ENCODE measurements at places on chromosomes 13 and 19.
A peak's percentile ranks its signal among the peaks of the same experiment; 100 is the strongest.

DNA sequence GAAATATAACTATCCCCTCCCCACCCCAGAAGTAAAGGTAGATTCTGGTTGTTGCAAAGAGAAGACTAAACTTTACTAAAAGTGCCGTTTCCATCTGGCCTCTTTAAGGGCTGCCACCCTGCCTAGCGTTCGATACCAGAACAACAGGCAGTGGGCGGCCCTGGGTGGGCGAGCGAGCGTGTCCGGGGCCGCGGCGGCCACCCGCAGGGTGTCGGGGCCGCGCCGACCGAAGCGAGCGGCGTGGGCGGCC lies 2.6 kb downstream of the FGF9 start:
- no peak for DNase-seq

DNA sequence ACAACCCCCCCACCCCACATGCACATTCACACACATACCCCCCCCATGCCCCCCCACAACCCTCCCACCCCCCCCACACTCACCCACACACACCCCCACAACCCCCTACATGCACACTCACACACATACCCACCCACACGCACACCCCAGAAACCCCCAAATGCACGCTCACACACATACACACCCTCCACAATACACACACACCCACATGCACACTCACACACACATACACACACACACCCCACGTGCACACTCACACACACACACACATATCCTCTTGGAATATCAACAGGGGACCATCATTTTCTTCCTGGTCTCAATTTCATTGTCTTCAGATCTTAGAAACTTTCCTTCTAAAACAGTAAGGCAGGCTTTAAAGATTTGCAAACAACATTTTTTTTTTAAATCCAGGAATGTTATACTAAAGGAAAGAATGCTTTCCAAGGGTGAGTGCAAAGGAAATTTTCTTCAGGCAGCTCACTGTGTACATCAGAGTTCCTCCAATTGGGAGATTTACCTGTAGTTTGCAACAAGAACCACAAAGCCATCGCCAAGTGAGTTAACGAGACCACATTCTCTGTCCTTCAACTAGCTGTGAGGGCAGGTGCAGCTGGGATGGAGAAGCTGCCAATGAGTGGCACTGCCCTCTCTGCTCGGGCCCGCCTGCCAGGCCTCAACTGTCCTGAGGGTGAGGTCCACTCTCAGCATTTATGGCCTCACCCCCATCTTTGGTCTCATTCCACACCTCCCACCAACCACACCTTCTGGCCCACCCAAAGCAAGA lies 53.0 kb downstream of the MRPL57 start:
- DNase-seq: no peak

DNA sequence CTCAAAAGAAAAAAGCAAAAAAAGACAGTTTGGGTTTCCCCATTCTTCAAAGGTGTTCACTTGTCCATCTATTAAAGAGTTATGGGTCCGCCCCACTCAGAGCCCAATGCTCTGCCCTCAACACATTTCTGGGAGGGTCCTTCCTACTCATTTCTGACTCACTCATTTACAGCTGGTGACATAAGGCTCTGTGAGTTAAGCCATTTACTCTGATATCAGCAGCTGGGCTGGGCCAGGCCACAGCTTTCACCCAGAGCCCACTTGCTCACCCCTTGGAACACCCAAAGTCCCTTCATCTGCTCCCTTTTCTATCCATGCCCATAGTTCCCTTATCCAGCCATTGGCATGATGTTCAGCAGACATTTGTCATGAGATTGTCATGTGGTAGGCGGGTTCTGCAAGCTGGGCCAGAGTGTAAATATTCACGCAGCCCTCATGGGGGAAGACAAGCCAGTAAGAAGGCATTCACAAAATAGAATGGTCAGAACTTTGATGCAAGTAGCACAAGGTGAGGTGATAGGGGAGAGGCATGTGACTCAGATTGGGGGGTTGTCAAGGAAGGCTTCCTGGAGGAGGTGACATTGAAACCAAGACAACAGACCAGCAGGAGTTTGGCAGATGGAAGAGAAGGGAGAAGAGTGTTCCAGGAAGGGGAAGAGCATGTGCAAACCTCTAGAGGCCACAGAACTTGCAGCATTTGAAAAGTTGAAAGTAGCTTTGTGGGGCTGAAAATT lies 5.9 kb downstream of the MAST1 start:
- no peak for DNase-seq

- peak; percentile 40 for DNase-seq
Measured at GRCh38 chr13:112928972-112929782, 39.8 kb upstream of the MCF2L start.

DNA sequence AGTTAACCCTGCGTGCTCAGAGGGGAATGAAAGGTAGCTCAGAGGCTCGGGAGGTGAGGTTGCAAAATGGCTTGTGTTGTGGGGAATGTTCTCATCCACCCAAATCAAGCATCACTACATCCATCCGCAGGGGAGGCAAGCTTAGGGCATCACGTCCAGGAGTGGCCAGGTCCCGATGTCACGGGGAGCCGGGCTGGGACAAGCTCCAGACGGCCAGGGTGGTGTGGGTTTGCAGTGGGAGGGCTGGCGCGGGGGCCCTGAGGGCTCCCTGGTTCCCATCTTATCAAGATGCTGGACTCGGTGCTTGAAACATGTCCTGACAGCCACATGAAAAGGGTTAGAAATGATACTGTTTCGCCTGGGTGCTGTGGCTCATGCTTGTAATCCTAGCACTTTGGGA lies 25.8 kb downstream of the EPN1 start:
- no peak for DNase-seq

DNA sequence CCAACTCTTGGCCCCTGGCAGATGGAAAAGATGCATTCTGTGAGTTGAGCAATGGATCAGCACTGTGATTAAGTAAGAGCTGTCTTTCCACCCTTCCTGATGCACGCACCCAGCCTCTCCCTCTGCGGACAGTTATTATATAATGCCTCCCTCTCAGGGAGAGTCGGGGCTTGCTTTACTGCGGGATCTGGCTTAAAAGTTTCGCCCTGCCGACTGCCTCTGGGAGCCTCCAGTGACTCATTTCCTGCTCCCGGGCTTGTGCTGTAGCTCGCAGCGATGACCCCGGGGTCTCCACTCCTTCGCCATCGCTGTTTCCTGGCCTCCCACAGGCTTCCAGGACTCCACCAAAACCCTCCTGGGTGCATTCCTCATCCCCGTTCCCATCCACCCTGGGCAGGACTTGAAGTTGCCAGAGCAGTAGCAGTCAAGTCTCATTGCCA lies 107.4 kb upstream of the SLC7A1 start:
- DNase-seq: peak; percentile 88

DNA sequence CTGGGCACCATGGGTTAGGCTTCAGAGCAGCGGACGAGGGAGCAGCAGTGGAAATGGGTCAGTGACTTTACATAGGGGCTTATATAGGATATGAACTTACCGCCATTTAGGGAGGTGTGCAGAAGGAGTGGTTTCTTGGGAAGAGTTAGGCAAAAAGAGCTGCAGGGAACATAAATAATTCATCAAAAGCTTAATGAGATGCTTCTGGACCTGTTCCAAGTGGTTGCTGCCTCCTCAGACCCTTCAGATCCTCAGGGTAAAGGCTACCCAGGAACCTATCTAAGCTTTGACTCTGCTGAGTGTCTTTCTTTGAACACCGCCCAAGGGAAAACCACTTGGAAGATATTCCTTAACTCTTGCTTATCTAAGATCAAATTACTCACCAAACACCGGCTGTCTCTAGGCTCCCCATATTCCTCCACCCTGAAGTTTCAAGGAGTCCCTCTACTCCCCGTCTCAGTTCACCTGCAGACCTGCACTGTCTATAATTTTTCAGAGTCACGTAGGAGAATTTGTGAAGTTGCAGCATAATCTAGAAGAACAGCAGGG lies at the start of gene IGFL4:
Gene IGFL4 (minus strand): TSS at position 51 of the 549 bp plus-strand sequence. CDS start 40 bp downstream, at position 11.
- DNase-seq: no peak

GRCh38 chr13:71591374-71591773 lies 275.6 kb downstream of the DACH1 start:
- no peak for DNase-seq

- peak; percentile 69 for DNase-seq
Measured at GRCh38 chr19:38665950-38666662, 18.7 kb downstream of the ACTN4 start.

- DNase-seq: no peak
Measured at GRCh38 chr13:100860866-100861265, 186.3 kb upstream of the TMTC4 start.

GRCh38 chr13:86813198-86813597 lies 858.0 kb upstream of the SLITRK5 start:
- DNase-seq: no peak

Measured in AG20443 (cell line).